ENCODE measurements at places on chromosomes 12 and 14. TPM values are rescaled to one million over a fixed set of nuclear protein-coding genes. Genes with fewer than 3 reads are reported as not detected.

DNA sequence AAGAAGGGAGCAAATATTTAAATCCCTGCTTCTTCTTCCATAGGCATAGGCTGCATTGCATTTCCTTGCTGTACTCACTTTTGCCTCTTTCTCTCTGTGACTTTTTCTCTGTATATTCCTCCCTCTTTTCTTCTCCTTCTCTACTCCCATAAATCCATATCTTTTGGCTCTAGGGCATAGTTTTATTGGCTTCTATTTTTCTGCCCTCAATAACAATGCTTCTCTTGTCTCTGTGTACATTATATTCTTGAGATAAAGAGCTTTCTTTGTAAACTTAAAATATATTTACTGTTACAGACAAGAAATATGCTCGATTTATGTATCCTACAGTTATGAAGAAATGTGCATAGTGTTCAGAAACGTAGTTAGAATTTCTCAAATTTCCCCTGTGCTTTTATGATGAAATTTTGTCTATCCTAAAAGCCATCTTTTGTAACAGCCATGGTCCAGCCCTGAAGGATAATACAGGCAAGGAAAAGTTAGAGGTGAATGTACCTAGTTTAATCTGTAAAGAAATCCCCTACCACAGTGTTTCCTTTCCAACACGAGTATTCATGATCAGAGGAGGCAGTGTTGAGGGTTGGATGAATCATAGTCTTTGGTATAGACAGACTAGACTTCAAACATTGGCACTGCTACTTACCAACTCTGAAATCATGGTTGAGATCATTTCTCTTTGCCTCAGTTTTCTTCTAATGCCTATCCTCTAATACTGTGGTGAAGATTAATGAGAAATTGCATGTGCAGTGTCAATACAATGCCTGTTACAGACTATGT is 173.3 kb upstream of the FAR2 start:
- DNase-seq: no peak
- H3K27ac ChIP-seq: no peak overlapping the region
- no peaks in the 10 kb centered on the region for H3K36me3 ChIP-seq
- H3K4me3 ChIP-seq: no peak overlapping the region

The FOXN4 gene
- total RNA-seq: 0.08 TPM

DNA sequence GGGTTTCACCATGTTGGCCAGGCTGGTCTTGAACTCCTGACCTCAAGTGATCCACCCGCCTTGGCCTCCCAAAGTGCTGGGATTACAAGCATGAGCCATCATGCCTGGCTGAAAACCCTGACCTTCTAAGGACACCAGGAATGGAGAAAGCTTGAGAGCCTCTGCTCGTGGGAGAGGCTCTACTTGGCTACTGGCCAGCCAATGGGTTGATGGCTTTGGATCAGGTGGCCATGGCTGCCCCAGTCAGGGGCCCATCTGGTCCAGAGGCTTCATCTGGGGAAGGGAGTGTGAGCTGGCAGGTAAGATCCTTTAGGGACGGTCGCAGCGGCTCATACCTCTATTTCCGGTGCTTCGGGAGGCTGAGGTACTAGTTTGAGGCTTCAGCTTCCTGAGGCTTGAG is 42.5 kb upstream of the PPP1CC start:
- H3K4me1 ChIP-seq: no peaks in the 10 kb centered on the region
- H3K27ac ChIP-seq: no peak overlapping the region

- H3K36me3 ChIP-seq: no peaks in the 10 kb centered on the region
- no peak overlapping the region for H3K27ac ChIP-seq
- H3K27me3 ChIP-seq: peaks cover 13% of the 10 kb centered on the region
- no peak overlapping the region for H3K4me3 ChIP-seq
- DNase-seq: no peak
Measured at GRCh38 chr12:115869604-115870003, 407.9 kb downstream of the MED13L start.

The ERP27 gene
- total RNA-seq: not detected

DNA sequence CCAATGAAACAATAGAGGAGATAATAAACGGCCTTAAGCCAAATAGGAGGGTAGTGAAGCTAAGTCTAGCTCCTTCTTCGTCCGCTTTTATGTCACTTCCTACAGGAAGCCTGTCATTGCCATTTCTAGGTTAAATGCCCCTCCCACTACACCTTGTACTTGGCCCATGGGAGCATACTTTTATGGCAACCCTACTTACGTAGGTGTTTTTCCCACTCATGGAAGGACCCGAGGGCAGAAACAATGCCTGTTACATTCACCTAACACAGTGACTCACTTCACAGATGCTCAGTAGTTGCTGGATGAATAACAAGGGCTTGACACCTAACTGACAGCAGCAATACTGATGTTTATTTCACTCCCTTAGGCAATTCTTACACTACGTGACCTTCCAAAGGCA is 44.5 kb downstream of the ALKBH1 start:
- H3K36me3 ChIP-seq: no peaks in the 10 kb centered on the region
- H3K27me3 ChIP-seq: no peaks in the 10 kb centered on the region
- DNase-seq: no peak
- H3K4me1 ChIP-seq: no peaks in the 10 kb centered on the region
- H3K4me3 ChIP-seq: no peak overlapping the region

The ACACB gene
- 12.3 TPM for total RNA-seq

GRCh38 chr12:88509851-88510250 is 70.4 kb downstream of the KITLG start:
- H3K4me3 ChIP-seq: no peak overlapping the region
- DNase-seq: no peak
- H3K27ac ChIP-seq: no peak overlapping the region
- H3K36me3 ChIP-seq: no peaks in the 10 kb centered on the region
- no peaks in the 10 kb centered on the region for H3K27me3 ChIP-seq

DNA sequence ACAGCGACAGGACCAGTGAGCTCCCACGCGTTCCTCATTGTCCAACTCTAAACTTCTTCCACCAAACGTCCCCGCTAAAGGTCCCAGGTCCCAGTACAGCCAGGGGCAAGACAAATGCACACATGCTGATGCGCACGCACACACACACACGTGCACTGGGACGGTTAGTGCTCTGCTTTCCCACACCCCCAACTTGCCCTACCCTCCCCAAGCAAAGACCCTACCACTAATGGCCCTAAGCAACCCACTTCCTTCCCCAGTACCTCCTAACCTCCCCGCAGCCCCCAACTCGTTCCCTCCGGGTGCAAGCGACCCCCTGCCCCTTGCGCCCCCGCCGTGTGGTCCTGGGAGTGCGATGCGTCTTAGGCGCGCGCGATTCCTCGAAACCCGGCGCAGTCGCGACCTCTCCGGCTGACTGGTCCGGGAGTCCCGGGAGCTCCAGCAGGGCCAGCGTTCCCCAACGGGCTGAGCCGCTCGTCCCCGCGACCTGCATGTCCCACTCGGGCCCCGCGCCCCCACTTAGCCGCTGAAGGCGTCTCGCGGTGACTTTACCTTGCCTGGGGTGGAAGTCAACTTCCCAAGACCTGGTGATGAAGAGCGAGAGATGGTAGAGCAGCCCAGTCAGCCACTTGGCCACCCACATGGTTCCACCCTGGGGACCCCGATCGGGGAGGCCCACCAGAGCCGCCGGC is 578 bp downstream of the ADAMTS20 start:
- no peak overlapping the region for H3K4me3 ChIP-seq
- H3K27ac ChIP-seq: no peak overlapping the region
- H3K27me3 ChIP-seq: no peaks in the 10 kb centered on the region
- DNase-seq: no peak

The RTN1 gene
- 0.05 TPM for total RNA-seq

GRCh38 chr12:916712-917445 is 32.6 kb downstream of the RAD52 start:
- H3K4me3 ChIP-seq: no peak overlapping the region
- no peak for DNase-seq
- H3K4me1 ChIP-seq: no peaks in the 10 kb centered on the region
